ENCODE measurements at places on chromosomes 13 and 19. TPM values are rescaled to one million over a fixed set of nuclear protein-coding genes. Genes with fewer than 3 reads are reported as not detected.
A peak's percentile ranks its signal among the peaks of the same experiment; 100 is the strongest.

DNA sequence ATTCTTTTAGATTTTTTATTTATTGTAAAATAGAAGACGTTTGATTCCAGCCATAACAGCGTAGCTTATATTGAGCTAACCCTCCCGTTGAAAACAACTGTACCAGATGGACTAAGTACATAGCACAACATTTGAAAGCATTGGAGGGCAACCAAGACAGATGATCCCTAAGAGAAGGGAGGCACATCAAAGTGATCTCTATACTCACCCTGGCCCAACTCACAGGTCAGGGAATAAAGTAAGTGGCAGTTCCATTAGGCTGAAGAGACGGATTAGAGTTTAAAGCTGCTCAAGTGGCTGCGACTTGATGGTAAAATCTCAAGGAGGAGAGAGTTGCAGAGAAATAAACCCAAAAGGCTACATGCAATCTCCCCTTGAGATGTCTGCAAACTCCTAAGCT, 65.1 kb upstream of the ITM2B start:
- H3K27me3 ChIP-seq = no peaks in the 10 kb centered on the region
- no peak overlapping the region for H3K27ac ChIP-seq
- no peaks in the 10 kb centered on the region for H3K36me3 ChIP-seq
- H3K4me1 ChIP-seq = no peaks in the 10 kb centered on the region

- no peak overlapping the region for H3K27ac ChIP-seq
- no peak for DNase-seq
- no peak overlapping the region for H3K4me3 ChIP-seq
- no peaks in the 10 kb centered on the region for H3K27me3 ChIP-seq
These were observed 61.9 kb upstream of the ATP12A start for GRCh38 chr13:24618011-24618955.

DNA sequence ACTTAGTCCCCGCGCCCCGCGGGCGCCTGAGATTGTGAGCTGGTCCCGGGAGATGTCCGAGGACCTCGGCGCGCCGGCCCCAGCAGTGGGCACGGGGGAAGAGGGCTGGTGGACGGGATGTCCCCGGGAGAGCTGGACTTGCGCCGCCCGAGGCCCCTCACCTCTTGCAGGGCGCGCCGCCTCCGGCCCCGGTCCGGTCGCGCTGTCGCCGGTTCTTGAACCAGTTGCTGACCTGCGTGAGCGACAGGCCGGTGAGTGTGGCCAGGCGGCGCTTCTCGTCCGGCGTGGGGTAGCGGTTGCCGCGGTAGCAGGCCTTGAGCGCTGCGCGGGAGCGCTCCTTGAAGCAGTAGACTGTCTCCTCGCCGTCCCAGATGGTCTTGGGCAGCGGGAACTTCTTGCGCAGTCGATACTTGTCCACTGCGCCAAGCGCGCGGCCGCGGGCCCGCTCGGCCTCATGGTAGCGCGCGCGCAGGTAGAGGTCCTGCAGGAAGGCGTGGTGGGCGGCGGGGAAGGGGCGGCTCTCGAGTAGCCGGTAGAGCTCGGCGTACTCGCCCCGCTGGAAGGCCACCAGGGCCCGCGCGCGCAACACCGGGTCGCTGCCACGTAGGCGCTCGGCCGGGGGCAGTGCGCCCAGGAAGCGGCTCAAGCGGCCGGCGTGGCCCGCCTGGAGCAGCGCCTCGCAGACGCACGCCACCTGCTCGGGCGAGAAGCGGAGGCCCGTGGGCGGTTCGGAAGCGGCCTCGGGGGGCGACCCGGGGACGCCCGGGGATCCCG, 984 bp downstream of the SIX5 start:
- no peaks in the 10 kb centered on the region for H3K36me3 ChIP-seq
- H3K4me1 ChIP-seq = peaks cover 26% of the 10 kb centered on the region
- DNase-seq = peak; percentile 84
- no peaks in the 10 kb centered on the region for H3K27me3 ChIP-seq

DNA sequence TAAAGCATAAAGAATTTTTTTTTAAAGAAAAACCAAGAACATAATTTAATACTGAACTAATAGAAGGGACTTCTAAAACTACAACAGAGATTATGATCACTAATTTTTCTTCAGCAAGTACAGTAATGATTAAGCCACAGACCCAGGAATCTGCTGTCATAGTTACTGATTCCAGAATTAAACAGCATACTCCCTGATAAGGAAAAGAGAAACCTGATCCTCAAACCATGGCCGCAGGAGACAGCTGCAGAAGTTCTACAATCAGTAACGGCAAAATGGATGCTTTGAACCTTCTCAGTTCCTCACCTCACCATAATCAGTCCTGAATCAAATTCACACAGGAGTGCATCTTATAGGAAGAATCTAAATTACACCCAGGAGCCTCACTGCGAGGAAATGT, 939.0 kb upstream of the SLITRK1 start:
- H3K27me3 ChIP-seq = no peaks in the 10 kb centered on the region
- H3K4me1 ChIP-seq = no peaks in the 10 kb centered on the region
- no peak for DNase-seq
- H3K4me3 ChIP-seq = no peak overlapping the region
- no peaks in the 10 kb centered on the region for H3K36me3 ChIP-seq

GRCh38 chr13:40985381-40986100, 33.6 kb downstream of the ELF1 start:
- H3K27ac ChIP-seq = no peak overlapping the region
- no peak overlapping the region for H3K4me3 ChIP-seq
- peaks cover 58% of the 10 kb centered on the region for H3K4me1 ChIP-seq
- no peaks in the 10 kb centered on the region for H3K27me3 ChIP-seq

DNA sequence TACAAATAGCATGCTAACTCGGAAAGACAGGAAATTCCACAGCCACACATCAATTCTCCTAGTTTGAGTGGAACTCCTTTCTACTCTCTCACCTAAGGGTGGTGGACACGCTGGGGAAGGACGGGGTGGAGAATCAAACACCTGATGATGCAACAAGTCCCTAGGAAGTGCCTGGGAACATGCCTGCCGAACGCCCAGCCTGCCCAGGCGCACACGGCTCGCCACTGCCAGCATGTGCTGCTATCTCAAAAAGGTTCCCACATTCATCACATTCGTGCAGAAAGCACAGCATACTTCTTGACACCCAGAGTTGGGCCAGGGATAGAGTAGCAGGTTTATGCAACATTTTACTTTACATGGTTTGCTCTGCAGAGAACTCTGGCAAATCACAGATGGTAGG, 164.6 kb downstream of the ABCC4 start:
- H3K27me3 ChIP-seq = no peaks in the 10 kb centered on the region
- DNase-seq = peak; percentile 33
- peaks cover 5% of the 10 kb centered on the region for H3K4me1 ChIP-seq

FXYD5 gene
- 22.6 TPM for total RNA-seq

GRCh38 chr19:16076154-16076957, at the start of gene TPM4:
TPM4 (plus strand) TSS chr19:16076495; CDS start chr19:16076566, 71 bp downstream.
- H3K27ac ChIP-seq = peak within 1 kb of the TSS; percentile 82
- no peaks in the 10 kb centered on the region for H3K27me3 ChIP-seq
- no peaks in the 10 kb centered on the region for H3K36me3 ChIP-seq
- DNase-seq = peak; percentile 84
- peak within 1 kb of the TSS; percentile 95 for H3K4me3 ChIP-seq
- peaks cover 3% of the 10 kb centered on the region for H3K4me1 ChIP-seq

C3 gene
- 371 TPM for total RNA-seq

- peaks cover 16% of the 10 kb centered on the region for H3K4me1 ChIP-seq
- no peak overlapping the region for H3K4me3 ChIP-seq
- no peaks in the 10 kb centered on the region for H3K36me3 ChIP-seq
- H3K27me3 ChIP-seq = no peaks in the 10 kb centered on the region
- DNase-seq = no peak
These were observed 6.9 kb upstream of the JUNB start for GRCh38 chr19:12784394-12784870.

C19orf44 gene
- total RNA-seq = 1.9 TPM

DNA sequence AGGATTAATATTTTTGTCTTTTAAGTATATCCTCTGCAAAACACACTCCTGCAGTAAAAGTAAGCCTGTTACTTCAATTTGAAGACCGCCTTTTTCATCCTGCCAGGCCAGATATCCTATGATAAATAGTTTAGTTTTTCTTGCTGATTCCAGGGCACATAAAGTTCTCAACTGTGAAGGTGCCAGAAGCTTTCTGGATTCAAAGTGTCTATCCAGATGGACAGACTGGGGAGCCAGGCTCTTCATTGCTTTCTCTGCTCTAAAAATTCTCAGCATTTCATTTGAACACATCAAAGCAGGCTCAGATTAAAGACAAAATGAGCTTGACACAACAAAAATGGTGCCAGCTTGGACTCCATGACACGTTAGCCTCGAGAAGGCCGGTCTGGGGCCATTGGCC, 53.6 kb upstream of the UBL3 start:
- no peaks in the 10 kb centered on the region for H3K36me3 ChIP-seq
- no peak overlapping the region for H3K4me3 ChIP-seq
- no peaks in the 10 kb centered on the region for H3K27me3 ChIP-seq
- no peak for DNase-seq

- H3K27me3 ChIP-seq = peaks cover 6% of the 10 kb centered on the region
- no peaks in the 10 kb centered on the region for H3K36me3 ChIP-seq
- DNase-seq = no peak
- no peaks in the 10 kb centered on the region for H3K4me1 ChIP-seq
- H3K4me3 ChIP-seq = no peak overlapping the region
- H3K27ac ChIP-seq = no peak overlapping the region
These were observed 15.9 kb upstream of the ZNF30 start for GRCh38 chr19:34910770-34911169.

LAIR1 gene
- 6.5 TPM for total RNA-seq

SBSN gene
- not detected for total RNA-seq

DNA sequence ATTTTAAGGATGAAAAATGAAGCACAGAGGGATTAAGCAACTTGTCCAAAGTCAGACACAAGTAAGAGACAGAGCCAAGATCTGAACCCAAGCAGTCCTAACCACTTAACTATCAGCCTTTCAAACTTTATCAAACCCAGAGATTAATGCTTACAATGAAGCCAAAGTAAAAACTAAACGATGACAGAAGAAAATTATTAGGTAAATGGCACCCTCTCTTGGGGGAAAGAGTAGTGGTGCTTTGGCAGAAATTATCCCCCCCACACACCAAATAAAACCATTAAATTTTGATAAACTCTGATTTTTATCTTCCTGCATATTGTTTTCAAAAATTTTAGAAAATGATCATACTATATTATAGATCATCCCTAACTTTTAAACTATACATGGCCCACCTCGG, 329.2 kb downstream of the SLC7A1 start:
- H3K36me3 ChIP-seq = no peaks in the 10 kb centered on the region
- no peak for DNase-seq
- no peak overlapping the region for H3K27ac ChIP-seq
- no peaks in the 10 kb centered on the region for H3K27me3 ChIP-seq

DNA sequence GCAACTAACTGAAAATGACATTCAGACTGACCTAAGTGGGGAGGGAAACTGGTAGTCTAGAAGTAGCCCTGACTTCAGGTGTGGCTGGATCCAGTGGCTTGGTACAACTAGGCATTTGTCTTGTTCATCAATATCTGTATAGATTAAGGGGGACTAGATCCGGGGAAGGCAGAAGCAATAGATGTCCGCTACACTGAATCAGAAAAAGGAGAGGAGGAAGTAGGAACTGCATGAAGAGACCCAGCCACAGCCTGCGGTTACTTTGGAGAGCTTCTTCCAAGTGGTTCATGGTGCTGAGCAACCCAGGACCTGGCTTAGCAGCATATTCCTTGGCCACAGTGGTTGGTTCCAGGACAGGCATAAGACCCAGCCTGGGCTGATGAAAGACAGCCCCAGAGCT, 9.9 kb upstream of the PRODH2 start:
- no peaks in the 10 kb centered on the region for H3K36me3 ChIP-seq
- H3K4me3 ChIP-seq = no peak overlapping the region
